ENCODE measurements at places on chromosomes 12 and 14.

- no peak for DNase-seq
Observed at GRCh38 chr12:129911428-129912049, 7.7 kb upstream of the TMEM132D start.

- DNase-seq: no peak
Observed at GRCh38 chr12:90166671-90167070, 458.0 kb upstream of the ATP2B1 start.

DNA sequence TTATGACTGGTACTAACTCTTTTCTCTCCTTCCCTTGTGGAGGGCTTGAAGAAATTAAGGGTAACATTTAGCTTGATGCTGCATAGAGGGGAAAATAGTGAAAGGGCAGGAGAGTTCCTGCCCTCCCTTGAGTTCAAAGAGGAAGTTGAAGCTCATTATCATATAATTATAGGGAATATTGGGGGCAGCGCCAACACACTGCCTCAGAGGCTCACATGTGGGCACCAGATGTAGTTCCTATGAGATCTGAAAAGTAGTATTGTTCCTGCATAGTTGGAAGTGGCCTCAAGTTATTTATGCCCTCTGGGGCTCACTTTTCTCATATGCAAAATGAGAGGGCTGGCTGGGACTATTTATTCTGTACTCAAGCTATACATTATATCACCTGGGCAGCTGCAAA lies 33.0 kb upstream of the FGF23 start:
- DNase-seq: no peak

DNA sequence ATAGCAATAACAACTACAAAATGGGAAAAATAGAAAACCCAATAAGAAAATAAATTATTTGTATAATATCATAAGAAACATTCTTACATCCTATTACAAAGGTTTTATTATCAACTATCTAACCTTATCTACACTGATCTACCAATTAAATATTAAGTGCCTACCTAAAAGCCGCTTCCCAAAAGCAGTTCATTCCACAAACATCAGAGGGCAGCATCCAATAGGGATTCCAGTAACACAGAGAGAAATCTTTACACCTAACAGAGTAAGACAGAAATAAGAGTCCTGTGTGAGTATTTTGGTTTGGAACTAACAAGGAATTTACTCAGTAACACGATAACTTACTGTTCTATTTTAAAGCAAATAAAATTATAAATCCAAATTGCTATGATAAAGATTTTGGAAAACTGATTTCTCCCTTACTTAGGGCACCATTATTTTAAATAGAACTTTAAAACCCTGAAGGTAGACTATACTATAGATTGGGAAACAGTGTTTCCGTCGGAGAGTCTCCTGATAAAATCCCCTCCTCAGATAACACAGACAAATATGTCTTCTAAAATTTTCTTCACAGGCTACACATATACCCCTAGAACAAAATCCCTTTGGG lies 15.0 kb downstream of the GXYLT1 start:
- no peak for DNase-seq

- no peak for DNase-seq
Observed at GRCh38 chr12:42985506-42985905, 396.0 kb upstream of the PRICKLE1 start.

DNA sequence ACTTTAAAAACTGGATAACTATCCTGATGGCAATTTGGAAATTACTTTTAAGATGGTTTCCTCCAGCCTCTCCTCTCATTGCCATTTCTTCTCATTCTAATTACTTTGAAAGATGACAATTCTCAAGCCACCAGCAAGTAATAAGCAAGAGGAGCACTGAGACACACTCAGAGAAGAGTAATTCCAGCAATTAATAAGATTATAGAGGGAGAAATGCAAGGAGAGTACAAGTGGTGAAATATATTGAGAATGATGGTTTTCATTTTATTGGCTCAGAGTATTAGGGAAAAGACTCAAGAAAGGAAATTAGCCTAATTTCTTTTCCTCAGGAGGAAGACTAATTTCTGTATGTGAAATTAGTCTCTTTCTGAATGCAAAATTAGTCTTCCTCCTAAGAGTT lies 20.5 kb upstream of the MSRB3 start:
- no peak for DNase-seq

DNA sequence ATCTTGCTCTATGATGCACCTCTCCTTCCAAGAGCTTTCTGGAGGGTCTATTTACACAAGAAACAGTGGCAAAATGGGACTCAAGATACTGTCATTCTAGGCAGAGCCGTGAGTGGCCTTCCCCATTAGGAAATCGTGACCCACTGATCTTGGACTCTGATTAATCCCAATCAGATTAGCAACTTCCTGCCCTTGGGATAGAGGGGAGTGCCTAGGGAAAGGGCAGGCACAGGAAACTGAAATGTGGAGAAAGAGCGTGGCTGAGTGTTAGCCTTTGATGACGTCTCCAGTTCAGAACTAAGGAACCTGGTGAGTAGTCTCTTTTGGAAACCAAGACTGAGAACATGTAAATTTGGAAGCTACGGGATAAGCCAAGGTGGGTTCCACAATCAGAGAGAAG lies 76.1 kb downstream of the NUAK1 start:
- no peak for DNase-seq

- DNase-seq: no peak
Observed at GRCh38 chr12:49949866-49950265, 671 bp upstream of the AQP2 start.

DNA sequence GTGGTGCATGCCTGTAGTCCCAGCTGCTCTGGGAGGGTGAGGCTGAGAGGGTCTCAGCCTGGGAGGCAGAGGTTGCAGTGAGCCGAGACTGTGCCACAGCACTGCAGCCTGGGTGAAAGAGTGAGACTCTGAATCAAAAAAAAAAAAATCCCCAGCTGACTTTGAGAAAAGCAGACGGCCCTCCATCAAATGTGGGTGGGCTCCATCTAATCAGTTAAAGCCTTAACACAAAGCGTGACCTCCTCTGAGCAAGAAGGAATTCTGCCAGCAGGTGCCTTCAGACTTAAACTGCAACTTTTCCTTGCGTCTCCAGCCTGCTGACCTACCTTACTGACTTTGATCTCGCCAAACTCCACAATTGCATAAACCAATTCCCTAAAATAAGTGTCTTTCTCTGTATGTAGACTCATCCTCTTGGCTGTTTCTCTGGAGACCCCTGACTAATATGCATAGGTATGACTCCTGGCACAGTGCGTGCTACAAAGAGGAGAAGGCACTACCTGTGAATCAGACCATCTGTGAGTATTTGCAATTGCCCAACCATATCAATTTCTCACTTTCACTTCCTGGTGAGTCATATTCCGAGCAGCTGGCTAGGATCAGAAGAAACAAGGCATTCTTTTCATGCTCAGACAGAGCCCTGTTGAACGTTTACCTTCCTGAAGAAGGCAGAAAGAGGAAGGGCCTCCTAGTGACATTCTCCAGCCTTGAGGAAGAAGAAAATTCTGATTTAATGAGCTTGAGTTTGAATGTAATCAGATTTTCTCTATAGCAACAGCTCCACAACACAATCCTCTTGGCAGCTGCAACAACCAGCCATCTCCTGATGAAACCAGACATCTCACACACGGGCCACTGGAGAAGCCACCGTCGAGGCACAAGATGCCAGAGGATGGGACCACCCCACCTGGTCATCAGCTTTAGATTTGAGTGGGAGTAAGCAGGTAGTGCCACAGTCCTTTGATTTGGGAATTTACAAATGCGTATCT lies 54.3 kb downstream of the CLMN start:
- no peak for DNase-seq

DNA sequence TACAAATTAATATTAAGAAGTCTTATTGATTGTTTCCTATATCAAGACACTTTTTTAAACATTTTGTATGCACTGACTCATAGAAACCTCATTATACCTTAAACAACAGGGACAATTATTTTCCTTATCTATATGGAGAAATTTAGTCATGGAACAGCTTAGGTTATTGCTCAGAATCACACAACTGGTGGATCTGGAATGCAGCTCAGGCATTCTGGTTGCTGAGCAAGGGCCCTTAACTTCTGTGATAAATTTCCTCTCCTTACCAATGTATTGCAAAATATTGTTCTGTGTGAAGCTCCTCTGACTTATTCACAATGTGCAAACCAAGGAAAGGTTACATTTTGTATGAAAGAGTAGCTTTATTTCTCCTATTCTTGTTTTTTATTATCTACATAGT lies 817.8 kb downstream of the LRFN5 start:
- no peak for DNase-seq

DNA sequence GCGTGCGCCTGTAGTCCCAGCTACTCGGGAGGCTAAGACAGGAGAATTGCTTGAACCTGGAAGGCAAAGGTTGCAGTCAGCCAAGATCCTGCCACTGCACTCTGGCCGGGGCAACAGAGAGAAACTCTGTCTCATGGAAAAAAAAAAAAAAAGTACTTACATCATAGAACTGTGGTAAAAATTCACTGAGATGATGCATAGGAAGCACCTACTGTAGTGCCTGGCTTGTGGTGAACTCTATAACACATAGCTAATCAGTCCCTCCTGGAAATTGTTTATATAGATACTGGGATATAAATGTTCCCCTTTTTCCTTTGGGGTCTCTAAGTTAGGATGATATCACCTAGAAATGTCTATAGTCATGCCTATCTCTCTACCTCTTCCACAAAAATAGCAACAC lies 89.7 kb upstream of the CPM start:
- DNase-seq: no peak

DNA sequence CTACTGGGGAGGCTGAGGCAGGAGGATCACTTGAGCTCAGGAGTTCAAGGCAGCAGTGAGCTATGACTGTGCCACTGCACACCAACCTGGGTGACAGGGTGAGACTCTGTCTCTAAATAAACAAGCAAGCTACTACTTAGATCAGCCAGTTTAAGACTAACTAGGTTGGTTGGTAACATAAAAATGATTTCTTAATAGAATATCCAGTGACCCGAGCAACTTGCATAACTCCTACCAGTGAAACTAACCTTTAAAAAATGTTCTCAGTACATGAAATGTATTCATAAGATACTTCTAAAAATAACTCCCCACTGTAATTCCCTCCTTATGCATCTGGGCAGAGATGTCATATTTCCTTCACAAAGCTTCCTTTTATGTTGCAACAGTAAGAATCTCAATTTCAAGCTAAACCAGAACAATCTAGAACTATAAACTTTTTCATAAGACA lies 15.9 kb downstream of the TAOK3 start:
- no peak for DNase-seq

DNA sequence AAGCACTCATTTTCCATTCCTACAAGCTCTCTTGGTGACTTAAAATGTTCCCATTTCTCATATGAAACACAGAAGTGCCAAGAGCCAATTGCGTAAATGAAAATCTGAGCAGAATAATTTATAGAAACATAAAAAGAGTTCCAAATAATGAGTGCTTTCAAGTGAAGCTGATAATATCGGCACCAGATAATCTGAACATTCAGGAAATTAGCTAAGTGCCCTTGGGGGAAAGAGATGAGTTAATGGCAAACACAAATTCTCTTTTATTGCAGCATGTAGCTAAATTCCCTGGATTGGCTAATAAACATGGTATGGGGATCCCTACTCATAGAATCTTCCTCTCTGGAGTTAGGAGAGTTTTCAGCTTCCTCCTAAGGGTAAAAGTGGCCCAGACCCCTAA lies 46.7 kb downstream of the DAD1 start:
- DNase-seq: no peak

DNA sequence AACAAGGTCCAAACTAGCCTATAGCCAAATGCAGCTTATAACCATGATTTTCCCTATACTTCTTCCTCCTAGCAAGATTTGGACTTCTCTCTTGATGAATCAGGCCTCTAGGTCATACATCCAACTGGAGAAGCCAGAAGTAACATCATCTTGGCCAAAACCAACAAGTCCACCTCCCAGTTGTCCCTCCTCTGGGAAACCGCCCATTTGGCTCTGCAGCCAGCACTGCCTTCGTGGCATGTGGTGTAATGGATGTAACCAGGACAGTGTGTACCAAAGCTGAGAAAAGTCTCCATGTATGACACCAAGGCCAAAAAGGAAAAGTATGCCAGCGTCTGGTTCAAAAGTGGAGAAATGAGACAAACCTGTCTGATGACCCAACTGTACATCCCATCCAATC lies 59.3 kb upstream of the VASH1 start:
- DNase-seq: no peak

DNA sequence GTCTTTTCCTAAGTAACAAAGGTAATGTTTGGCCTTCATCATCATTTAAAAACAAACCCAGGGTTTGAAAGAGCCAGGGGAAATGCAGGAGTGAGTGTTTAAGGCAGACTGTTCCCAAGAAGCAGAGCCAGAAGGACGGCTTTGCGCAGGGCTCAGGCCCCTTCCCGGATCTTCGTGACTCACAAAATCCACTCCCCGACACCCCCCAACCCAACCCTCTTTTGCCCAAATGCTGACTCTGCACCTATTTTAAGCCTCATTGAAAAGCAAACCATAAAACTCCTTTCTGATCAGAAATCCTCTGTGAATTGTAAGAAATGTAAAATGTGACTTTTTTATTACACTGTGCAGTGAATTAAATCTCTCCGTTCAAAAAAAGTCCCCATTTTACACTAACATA lies 67.5 kb downstream of the SETD3 start:
- DNase-seq: no peak

DNA sequence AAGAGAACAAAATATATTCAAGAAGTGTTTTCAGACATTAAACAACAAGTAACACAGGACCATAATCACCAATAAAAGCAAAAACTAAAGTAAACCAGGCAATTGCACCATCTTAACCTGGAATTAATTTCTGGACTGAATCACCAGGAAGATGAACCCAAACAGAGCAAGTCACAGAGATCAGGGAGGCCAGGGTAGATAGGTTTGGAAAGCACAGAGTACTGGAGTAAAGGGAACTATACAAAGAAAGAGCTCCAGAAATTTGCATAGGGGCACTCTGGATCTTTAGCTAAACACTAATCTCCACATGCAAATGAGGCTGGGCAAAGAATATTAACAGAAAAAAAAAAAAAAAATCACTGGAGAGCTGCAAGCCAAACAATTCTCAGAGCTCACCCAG lies 84.7 kb downstream of the NUAK1 start:
- no peak for DNase-seq

GRCh38 chr14:72341237-72341636 lies 409.0 kb downstream of the RGS6 start:
- DNase-seq: no peak

DNA sequence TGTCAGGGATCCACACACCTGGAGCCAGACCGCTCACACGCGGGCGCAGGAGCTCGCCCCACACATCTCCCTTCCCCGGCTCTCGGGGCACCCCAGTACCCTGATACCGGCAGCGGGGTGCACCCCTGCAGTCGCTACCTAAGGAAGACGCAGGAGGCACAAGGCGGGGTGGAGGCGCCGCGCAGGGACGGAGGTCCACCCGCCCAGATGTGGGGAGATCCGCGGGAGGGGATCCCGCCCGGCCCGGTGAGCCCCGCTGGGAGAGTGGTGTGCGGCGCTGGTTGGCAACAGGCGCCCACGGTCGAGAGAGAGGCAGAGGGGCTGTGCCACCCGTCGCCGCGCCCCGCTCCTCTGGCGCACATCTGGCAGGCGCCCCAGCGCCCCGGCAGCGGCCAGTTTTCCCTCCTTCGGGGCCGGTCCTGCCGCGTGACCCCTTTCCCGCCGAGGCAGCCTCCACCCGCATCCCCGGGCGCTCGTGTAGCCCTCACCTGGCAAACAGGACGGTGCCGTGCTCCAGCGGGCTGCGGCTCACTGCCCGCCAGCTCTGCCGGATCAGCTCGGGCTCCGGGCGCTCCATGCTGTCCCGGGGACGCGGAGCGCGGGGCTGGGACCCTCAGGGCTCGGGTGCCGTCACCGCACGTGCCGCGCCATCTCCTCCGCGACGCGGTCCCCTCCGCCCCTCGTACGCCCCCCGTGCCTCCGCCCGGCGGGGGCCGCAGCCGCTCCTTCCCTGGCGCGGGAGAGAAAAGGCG lies 469 bp downstream of the NGB start:
- DNase-seq: no peak
